ENCODE measurements at places on chromosomes 2 and 18. TPM values are rescaled to one million over a fixed set of nuclear protein-coding genes. Genes with fewer than 3 reads are reported as not detected.

CCDC74A gene
- polyA plus RNA-seq: 1.6 TPM

OXER1 gene
- polyA plus RNA-seq: 1.2 TPM

GPR75 gene
- polyA plus RNA-seq: 0.51 TPM

DNA sequence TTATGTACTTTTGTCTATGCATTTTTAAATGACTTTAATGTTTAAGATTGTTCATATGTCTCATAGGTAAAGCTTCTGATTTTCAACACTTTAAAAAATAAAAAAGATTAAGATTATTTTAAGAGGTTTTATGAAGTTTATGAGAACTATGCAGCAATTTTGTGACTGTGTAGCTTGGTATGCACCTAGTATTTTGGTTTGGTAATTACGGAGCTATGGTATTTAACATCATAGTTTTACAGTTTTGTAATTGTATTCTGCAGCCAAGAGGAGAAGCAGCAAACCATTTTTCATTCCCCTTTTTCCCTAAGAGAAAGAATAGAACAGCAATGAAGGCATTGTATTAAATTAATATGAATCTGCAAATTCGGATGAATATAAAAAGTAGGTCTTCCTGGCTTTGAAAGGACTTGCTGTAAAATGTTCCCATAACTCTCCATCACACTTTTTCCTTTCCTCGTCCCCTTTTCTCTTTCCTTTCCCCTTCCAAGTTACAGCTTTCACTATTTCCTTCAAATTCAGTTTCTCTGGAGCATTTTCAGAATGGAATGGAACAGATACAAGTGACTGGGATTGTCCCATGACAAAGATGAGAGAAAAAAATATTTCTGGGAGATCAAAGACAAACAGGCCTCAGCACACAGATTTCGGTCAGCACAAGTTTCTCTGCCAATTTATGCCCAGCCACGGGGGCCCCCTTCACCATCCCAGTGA, 26.1 kb upstream of the PIEZO2 start:
- DNase-seq: no peak

DNA sequence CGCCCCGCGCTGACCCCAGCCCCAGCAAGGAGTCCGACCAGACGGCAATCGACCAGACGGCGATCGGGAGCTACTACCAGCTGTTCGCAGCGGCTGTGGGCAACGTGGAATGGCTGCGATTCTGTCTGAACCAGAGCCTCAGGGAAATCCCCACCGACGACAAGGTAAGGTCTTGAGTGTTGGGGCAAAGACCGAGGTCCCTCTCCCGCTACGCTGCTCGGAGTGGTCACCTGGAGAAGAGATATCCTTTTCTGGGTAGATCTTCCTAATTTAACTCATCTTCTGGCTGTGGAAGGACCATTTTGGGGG, 704 bp downstream of the ANKRD53 start:
- no peak for DNase-seq

Measured in heart right ventricle (tissue), 16 donors.